ENCODE measurements at places on chromosomes 5 and 9.

GRCh38 chr9:105331160-105331559 is 86.7 kb downstream of the SLC44A1 start:
- DNase-seq: no peak

GRCh38 chr5:67792891-67793290 is 422.7 kb upstream of the PIK3R1 start:
- no peak for DNase-seq

GRCh38 chr9:76227156-76227555 is 167.1 kb downstream of the RFK start:
- no peak for DNase-seq

DNA sequence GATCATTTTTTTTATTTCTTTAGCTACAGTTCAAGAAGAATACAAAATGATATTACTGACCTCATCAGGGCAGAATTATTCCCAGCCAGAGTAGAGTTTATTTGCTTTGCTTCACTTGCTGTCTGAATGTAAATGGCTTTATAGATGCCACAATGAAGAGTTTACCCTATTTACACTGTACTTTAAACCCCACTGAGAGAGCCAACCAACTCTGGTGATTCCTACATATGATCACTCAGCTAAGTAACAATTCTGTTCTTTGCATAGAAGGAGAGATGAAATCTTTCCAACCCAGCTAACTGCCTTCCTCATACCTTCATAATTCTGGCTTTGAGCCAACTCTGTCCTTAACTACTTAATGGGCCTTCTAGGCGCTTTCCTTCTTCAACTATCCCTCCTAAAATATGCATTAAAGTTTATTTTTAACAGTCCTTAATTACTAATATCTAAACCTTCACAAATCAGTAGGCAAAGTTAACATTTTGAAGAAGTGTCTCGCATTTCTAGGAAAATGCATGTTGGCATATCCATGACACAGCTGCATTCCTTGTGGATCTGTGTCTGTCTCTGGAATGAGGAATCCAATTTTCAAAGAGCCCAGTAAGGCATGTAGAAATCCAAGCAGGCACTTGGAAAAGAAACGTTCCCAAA is 284.8 kb upstream of the GRAMD2B start:
- no peak for DNase-seq

DNA sequence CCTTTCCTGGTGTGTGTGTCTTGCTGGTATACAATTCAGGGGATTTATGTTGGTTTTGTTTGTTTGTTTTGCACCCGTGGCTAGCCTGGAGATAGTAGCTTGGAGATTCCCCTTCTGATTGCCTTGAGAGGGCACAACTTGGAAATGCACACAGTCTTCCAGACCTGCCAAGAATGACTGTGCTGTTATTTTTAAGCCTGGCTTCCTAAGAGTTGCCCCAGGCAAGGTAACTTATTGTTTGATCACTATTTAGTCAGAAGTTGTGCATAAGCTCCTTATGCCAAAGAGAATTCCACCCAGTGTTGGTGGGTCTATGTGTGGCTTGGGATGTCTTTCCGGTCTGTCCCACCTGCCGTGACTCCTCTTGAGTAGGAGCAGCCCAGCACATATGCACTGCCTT is 421.9 kb upstream of the KCNN2 start:
- no peak for DNase-seq

GRCh38 chr9:136664000-136664915 is 1.5 kb downstream of the EGFL7 start:
- DNase-seq: no peak

All from activated naive CD8-positive, alpha-beta T cell treated with anti-CD3 and anti-CD28 coated beads, Interleukin-2, amount 50 U/mL, for 24 hours (primary cell).